Stimulated activated CD8-positive, alpha-beta memory T cell treated with anti-CD3 and anti-CD28 coated beads, Interleukin-4, amount 100 ng/mL, for 4 hours (primary cell): ENCODE measurements at places on chromosomes 6 and 20.

- DNase-seq, result no peak
Observed at GRCh38 chr6:19879663-19880062, 42.5 kb downstream of the ID4 start.

DNA sequence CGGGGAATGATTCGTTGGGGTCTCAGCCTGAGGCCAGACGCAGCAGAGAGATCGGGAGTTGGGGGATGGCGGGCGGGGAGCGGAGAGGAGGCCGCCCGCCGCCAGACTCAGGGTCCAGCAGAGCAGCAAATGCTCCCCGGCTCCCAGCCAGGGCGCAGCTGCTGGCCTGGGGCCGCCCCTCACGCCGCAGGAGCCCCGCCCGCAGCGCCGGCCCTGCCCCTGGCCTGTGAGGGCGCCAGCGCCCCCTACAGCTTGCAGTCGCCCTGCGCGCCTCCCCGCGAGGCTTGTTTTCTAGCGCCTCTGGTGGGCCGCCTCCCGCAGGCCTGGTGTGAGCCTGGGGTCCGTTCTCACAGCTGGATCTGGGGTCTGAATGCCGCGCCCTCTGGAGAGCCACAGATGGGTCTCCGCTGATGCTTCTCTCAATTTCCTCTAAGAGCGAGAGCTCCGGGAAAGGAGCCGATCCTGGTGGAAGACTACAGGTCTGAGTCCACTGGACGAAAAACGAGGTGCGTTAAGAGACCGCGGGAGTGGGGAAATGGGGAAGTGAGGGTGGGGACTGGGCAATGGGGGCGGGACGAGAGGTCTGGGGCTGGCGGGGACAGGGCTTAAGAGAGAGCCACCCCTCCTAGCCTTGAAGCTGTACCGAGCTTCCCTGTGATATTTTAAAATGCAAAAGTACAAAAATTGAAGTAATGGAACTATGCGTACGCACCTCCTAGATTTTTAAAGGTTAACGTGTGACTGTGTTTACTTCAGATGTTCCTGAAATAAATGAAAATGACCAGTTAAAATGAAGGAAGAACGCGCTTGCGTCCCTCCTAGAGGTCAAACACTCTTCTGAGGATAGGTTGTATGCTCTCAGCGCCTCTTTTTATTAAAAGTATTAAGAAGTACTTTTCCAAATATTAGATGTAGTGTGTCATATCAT lies 30.1 kb downstream of the TRIM38 start:
- peak; percentile 81 for DNase-seq

DNA sequence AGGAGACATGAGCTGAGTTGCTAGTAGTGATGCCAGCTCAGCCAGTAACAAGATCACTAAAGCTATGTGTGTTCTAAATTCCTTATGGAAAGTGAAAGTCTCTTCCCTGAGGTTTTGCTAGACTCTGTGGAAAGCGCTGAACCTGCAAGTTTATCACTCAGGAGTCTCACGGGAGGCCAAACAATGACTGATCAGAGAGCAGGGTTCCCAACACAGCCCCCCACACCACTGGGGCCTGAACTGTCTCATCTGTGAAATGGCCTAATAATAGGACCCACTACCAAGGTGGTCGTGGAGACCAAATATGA lies 19.9 kb downstream of the ACSS1 start:
- no peak for DNase-seq

DNA sequence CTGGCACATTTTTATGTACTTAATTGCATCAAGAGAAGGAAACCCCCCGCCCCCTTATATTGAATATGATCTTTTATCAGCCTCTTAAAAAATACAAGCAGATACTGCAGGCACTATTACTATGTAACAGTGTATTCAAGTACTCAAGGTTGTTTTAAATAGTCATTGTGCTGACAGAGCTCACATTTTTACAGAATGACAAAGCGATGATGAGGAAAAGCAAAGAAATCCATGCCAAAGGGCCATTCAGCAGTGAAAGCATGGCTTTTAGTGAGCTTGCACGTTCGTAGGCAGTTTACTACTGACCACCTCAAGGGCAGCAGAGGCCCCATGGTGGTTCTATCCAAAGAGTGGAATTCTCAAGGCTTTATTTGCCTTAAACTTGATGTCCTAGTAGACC lies 146.8 kb downstream of the RPS12 start:
- no peak for DNase-seq

DNA sequence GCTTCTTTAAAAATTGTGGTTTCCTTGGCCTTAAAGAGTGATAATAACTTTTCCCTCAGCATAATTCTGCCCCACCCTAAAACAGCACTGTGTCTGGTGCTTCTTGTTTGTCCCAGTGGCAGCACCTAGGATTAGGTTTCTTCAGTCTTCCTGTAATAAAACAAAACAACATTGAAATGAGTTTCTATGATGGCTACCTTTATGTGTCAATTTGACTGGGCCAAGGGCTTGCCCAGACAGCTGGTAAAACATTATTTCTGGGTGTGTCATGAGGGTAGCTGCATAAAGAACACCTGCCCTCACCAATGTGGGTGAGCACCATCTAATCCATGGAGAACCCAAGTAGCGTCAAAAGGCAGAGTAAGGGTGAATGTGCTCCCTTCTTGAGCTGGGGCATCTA lies 117.8 kb downstream of the QRSL1 start:
- no peak for DNase-seq

GRCh38 chr20:46230801-46231282 lies 77.5 kb downstream of the CDH22 start:
- no peak for DNase-seq

GRCh38 chr20:30598460-30599230 lies 658.8 kb upstream of the DEFB115 start:
- no peak for DNase-seq

DNA sequence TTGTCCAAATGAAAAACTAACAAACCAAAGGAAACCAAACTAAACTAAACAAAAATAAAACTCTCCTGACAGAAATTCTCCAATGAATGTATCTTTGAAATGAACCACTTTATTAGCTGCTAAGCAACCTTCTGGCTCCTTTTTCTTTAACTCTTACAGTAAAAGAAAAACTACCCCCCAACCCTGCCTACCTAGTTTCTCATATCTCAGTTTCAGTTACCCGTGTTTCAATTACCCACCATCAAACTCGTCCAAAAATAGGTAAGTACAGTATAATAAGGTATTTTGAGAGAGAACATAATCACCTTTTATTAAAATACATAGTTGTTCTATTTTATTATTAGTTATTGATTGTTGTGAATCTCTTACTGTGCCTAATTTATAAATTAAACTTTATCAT lies 177.4 kb upstream of the THEMIS start:
- no peak for DNase-seq

GRCh38 chr6:105810105-105810921 lies 275.8 kb upstream of the PRDM1 start:
- DNase-seq, result peak; percentile 6

DNA sequence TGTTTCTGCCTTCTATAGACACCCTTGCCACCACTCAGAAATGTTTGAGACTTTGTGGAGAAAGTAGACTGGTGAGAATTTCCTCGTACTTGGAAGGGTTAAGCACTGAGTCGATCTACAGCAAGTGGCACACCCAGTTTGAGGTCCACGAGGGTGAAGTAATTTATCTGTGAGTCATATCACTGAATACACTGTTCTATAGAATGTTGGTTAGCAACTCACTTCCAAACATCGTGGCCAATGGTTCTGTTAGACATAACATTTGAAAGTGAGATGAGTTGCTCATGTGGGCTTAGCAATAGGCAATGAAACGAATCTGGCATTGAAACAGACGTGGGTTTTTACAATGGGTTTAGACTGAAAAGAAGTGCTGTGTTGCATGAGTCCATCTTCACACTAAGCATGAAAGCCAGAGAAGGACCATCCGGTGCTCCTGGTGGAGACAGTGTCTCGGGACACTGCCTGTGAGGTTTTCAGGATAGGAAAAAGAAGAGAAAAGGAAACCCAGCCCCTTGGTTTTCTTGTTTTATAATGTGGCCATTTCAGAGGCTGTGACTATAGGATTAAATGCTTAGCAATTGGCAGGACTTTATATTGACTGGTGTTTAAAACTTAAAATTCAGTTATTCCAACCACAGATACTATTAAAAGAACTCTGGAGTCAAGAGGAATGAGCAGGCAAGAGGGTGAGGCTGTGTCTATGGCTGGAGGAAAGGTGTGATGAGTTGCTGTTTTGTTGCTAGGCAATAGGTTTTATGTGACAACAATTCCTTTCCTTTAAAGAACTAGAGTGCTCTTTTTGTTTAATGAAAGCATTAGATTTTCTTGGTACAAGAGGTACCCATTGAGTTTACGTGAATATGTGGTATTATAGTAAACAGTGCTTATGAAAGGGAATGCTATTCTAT lies 31.0 kb upstream of the EZR start:
- DNase-seq, result peak; percentile 17

GRCh38 chr6:123176706-123177105 lies 180.7 kb downstream of the CLVS2 start:
- DNase-seq, result no peak

DNA sequence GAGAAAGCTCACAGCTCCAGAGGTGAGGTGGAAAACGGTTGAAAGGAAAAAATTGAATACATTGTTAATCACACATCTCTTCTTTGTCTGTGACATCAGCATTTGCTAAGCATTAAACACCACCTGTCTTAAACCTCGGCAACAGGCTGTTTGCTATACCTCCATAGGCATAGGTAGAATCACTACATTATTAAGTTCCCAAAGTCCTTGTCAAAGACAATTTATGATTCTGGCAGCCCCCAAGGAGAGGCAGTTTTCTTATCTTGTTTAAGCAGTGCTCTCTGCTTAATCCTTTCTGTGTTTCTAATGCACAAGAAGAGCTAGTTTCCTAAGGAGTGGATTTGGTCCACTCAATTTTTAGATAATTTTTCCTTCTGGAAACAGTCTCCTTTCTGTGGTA lies 249.7 kb downstream of the NKAIN2 start:
- DNase-seq, result no peak

DNA sequence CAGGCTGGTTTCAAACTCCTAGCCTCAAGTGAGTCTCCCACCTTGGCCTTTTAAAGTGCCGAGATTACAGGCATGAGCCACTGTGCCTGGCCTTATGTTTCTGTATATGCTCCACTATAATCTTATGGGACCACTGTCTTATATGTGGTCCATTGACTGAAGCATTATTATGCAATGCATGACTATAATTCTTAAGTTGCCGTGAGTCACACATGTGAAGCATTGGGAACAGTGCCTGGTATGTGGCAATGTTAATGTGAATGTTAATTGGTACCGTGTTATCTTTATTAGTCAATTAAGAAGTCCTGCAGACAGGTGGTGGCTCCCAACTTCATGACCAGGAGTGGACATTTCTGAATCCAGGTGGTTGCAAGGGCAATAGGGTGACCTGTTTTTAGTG lies 14.7 kb upstream of the ASXL1 start:
- no peak for DNase-seq

- no peak for DNase-seq
Observed at GRCh38 chr20:8807480-8808201, 261.2 kb upstream of the PLCB4 start.

- DNase-seq, result no peak
Observed at GRCh38 chr6:8633762-8634161, 198.4 kb upstream of the SLC35B3 start.

DNA sequence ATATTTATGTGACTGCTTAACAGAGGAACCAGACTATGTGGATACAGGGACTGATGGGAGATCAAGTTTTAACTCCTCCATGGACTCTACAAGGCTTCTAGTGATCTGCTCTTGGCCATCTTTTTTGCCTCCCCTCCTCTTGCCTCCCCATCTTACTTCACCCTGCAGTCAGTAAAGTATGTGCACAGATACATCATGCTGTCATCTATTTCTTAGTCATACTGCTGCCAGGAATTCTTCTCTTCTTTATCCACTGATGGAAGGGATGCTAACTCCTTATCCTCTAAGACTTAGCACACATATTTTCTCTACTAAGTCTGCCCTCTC lies 27.6 kb upstream of the FAM83C start:
- no peak for DNase-seq

DNA sequence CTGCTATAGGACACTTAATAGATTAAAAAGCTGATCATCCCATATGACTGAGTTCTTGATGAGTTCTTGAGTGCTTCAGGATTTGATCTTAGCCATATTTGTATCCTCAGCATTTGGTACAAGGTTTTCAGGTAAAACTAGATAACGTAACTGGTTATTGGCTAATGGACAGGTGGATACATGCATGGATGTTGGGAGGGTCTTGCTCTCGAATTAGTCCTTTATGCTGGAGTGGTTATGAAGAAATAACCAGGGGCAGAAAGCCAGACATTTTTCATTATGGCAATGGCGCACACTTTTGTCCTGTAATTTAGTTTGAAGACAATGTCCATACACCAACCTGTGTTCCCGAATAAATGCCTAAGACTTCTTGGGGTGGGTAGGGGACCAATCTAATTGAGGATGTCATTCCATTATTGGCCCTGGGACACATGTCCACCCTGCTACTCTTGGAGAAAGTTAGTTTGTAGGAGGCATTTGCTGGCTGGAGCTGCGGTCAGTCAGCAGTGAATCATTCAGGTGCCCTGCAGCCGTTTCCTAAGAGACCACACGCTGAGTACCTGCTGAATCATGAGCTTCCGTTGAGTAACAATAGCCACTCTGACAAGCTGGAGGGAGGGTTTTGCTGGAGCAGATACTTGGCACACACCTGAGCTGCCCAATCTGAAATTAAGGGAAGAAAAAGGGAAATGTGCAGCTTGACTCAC lies 194.4 kb downstream of the FOXA2 start:
- DNase-seq, result no peak

- no peak for DNase-seq
Observed at GRCh38 chr6:21845018-21845417, 251.5 kb downstream of the SOX4 start.

- no peak for DNase-seq
Observed at GRCh38 chr6:12354499-12354898, 64.3 kb downstream of the EDN1 start.

GRCh38 chr6:47250302-47250701 lies 59.4 kb downstream of the TNFRSF21 start:
- DNase-seq, result no peak

DNA sequence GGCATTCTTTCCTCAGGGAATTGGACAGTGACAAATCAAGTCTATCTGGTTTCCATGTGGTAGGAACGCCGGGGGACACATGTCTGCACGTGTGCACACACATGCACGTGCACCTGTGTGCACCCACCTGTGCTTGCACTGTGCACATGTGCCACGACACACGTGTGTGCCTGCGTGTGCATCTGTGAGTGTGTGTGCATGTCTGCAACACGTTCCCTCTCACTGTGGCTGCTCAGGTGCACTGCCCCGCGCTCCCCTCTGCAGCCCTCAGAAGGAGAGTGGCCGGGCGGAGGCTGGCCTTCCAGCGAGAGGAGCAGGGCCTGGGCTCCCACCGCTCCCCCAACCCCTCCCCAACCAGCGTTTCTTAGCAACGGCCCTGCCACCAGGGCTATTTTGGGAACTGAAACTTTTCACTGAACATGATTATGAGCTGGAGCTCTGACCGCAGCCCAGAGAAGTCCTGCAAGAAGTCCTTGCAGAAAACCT lies 147.8 kb downstream of the PHACTR3 start:
- DNase-seq, result no peak

- no peak for DNase-seq
Observed at GRCh38 chr20:53408691-53409446, 184.8 kb downstream of the ZNF217 start.
